ENCODE measurements at places on chromosomes 12 and 14.

DNA sequence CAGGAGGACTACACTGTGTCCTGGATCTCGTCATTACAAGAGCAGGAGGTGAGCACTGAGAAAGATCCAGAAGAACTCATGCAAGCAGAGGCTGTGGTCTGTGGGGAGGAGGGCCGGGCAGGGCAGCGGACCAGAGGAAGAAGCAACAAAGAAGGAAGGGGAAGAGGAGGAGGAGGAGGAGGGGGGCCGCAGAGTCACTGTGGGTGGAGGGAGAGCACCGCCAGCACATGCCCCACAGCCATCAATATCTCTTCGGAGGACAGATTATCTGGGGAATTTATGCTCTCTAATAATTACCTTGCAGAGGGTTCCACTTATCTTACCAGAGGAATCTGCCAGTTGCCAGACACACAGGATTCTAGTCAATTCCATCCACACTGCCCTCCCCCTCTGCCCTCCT, 105.6 kb downstream of the DPF3 start:
- DNase-seq, result no peak

GRCh38 chr14:91835197-91835919, 32.0 kb downstream of the TC2N start:
- DNase-seq, result no peak

DNA sequence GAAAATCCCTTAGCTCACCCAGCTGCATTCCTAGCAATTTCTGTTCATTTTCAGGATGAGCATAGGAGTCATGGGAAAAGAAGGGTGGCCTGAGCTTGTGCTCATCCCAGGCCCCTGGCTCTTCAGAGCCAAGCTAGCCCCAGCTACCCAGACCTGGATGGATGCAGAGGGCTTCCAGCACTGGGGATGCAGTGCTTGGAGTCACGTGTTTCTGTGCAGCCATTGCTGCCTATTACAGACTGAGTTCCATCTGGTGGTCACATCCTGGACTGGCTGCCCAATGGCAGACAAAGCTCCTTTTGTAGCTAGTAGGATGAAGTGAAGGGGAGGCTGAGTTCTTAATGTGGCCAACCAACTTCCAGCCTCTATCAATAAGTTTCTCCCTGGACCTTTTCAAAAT, 54.2 kb upstream of the JDP2 start:
- no peak for DNase-seq

GRCh38 chr12:67006610-67007009, 262.5 kb upstream of the CAND1 start:
- DNase-seq, result no peak

- DNase-seq, result no peak
These were observed at the start of gene KRT3 for GRCh38 chr12:52795694-52796428. Gene KRT3, minus strand, starts transcription at chr12:52796117. Its CDS starts 75 bp downstream, at chr12:52796042.
